ENCODE measurements at places on chromosomes 3 and 15. TPM values are rescaled to one million over a fixed set of nuclear protein-coding genes. Genes with fewer than 3 reads are reported as not detected.
A peak's percentile ranks its signal among the peaks of the same experiment; 100 is the strongest.

- DNase-seq: no peak
These were observed 26.2 kb downstream of the SLC12A8 start for GRCh38 chr3:125186261-125186787.

DAZL gene
- total RNA-seq: not detected

RASGRF1 gene
- not detected for total RNA-seq

DNA sequence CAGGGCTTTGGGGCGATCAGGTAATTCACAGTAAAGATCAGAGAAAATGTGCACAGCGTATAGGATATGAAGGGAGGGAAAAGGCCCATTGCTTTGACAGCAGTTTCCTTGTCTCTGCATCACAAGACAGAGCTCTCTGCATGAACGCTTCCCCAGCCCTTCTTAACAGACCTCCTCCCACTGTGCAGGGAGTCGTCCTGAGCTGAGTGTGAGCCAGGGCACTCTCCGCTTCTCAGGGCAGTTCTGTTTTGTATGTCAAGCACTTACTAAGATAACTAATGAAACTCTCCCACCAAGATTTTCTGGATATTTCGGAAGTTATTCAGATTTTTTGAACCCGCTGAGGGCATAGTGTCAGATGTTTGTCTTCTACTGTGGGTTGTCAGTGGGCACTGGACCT, 105.8 kb upstream of the C15orf61 start:
- DNase-seq: no peak

GRCh38 chr3:193148688-193149473, 92.1 kb upstream of the PLAAT1 start:
- no peak for DNase-seq

HYKK gene
- total RNA-seq: 4.1 TPM

DNA sequence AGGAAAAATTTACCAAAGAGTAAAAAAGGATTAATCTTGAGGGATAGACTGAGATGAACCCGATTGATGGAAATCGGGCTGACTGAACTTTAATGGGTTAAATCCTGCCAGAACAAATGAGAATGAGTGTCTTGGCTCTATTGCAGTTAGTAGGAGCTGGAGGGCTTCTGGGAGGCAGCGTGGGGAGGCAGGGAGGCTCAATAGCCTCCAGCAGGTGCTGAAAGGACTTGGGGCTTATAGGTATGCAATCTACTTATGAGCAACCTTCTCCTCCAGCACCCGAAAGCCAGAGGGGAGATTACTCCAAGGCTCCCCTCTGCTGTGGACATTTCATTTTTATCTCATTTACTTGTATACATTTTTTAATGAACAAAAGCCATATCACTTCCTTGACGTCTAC, 1.0 kb upstream of the CRYBG3 start:
- no peak for DNase-seq

ISLR2 gene
- total RNA-seq: not detected

GRCh38 chr3:51381333-51381705, 3.8 kb upstream of the MANF start:
- DNase-seq: no peak

DNA sequence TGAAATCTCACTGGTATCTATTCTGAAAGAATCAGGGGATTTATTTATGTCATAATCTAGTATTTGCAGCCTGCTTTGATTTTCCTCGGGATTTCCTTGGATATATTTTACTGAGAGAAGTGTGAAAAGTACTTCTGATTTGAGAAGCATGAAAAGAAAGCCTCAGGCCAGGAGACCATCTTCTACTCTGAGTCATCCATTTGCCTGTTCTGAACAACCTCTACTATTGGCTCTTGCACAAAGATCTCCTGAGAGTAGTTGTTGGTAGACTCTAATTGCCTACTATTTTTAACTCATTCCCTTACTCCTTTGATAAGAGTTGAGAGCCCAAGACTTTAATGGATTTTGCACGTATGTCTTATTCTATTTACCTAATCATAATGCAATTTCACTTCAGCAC, 318.9 kb downstream of the BCHE start:
- no peak for DNase-seq

- no peak for DNase-seq
These were observed 18.9 kb upstream of the RPL29 start for GRCh38 chr3:52014613-52015012.

HDAC11 gene
- total RNA-seq: 4.8 TPM

CLDN18 gene
- total RNA-seq: not detected

GRCh38 chr15:89352476-89352875, 17.9 kb upstream of the POLG start:
- no peak for DNase-seq

- no peak for DNase-seq
These were observed 2.9 kb downstream of the CCRL2 start for GRCh38 chr3:46409739-46410489.

DNA sequence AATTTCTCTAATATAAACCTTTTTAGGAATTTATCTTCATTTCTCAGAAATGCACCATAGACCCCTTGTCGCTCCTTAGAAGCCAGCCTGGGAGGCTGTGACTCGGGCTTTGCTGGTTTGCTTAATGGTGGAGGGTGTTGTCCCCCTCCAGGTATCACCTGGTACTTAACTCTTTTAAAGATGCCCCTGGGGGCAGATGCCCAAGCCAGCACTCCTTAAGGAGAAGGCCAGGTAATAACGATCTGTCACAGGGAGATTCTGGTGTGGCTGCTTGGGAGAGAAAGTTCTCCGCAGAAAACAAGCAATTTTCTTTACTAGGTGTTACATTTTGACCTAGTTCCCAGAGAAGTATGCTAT, 22.3 kb downstream of the EHD4 start:
- no peak for DNase-seq

DNA sequence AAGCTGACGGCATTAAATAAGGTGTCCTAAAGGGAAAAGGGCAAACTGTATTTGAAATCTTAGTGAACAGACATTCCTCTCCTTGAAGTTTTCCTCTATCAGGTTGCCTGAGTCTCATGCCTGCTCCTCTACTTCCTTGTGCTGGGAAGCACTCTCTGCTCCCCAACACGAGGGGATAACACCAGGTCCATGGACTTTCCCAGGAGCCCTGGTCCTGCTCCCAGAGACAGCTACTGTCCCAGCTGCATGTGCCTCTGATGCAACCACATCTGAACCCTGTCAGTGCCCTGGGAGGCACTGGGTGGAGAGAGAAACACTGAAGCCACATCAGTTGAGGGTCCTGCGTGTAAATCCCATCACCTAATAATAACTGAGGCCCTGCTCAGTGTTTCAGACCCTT, 7.4 kb downstream of the TLR9 start:
- DNase-seq: no peak

MLH1 gene
- total RNA-seq: 98.5 TPM

C3orf22 gene
- not detected for total RNA-seq

DNA sequence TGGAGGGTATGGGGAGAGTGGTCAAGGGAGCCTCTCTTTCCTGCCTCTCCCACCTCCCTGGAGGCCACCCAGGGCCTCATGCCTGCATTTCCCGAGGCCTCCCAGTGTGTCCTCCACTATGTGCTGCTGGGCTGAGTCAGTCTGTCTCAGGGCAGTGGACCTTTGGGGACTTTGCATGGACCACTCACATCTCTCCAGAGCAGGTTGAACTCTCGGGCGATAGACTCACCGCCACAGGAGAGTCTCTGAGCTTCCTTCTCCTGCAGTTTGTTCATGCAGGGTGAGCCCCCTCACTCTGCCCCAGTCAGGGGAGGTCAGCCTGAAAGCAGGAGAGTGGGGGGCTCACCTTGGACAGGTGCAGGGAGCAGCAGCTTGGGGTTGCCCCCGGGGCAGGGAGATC, 60.5 kb upstream of the SEC22A start:
- DNase-seq: no peak

ST3GAL6 gene
- total RNA-seq: not detected

- DNase-seq: no peak
These were observed 71.2 kb downstream of the FAM43A start for GRCh38 chr3:194756791-194757325.

- no peak for DNase-seq
These were observed 689.1 kb upstream of the LMCD1 start for GRCh38 chr3:7812490-7812889.

- peak; percentile 86 for DNase-seq
These were observed 175.0 kb upstream of the MCTP2 start for GRCh38 chr15:94056314-94056713.

- DNase-seq: no peak
These were observed 16.9 kb upstream of the RAB7A start for GRCh38 chr3:128709038-128709437.

DNA sequence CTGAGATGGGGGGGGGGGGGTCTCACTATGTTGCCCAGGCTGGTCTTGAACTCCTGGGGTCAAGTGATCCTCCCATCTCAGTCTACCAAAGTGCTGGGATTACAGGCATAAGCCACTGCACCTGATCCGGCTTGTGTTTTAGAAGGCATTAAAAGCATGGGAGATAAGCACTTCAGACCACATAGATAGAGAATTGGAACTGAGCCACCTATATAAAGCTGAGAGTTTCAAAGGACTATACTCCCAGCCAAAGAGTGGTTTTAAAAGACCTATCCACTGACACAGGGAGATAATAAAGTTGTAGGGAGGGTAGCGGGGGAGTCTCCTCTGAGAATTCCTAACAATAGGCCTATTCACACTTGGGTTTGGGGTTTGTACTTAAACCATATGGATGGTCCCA, 34.8 kb downstream of the DENND4A start:
- no peak for DNase-seq

PLSCR5 gene
- not detected for total RNA-seq

- DNase-seq: no peak
These were observed 4.9 kb upstream of the IQCF1 start for GRCh38 chr3:51908026-51908425.

- DNase-seq: no peak
These were observed 24.1 kb downstream of the EAF1 start for GRCh38 chr3:15451216-15452113.

RYR3 gene
- 7.9 TPM for total RNA-seq

- no peak for DNase-seq
These were observed 26.1 kb downstream of the GRK7 start for GRCh38 chr3:141789281-141789680.

DNA sequence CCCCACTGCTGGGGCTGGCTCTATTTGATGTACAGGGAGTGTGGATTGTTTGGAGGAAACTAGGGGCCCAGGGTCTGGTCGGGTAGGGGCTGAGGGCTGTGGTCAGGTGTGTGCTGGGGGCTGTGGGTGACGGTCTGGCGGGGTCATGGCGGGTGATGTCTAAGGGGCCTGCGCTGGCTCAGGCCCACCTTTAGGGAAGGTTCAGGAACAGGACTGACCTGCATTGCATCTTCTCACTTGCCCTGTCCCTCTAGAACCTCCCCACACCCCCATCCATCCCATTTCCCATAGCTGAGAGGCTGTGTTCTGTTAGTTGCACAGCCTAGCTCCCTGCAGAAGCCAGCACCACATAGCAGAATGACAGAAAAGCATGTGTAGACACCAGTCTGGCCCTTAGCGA, 39.1 kb downstream of the SCN5A start:
- DNase-seq: no peak

- DNase-seq: no peak
These were observed 118.5 kb downstream of the EEFSEC start for GRCh38 chr3:128271536-128272332.

TTBK2 gene
- 12.4 TPM for total RNA-seq

GPR171 gene
- not detected for total RNA-seq

DNA sequence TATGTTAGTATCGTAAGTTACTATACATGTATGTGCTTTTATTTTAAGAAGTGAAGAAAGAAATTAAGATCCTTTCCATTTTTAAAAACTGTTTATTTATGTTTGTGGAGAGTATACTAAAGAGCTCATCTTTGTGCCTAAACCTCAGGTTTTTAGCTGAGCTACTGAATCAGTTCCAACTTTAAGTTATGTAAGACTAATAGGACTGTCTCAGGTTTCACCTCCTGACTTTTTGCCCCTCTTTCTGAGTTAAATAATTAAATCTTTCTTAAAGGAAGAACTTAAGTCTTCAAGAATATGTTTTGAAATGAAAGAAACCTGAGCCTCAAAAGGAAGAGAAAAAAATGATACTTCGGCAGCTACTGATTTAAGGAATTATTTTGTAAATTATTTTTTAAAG, 2.6 kb downstream of the SLMAP start:
- no peak for DNase-seq

DNA sequence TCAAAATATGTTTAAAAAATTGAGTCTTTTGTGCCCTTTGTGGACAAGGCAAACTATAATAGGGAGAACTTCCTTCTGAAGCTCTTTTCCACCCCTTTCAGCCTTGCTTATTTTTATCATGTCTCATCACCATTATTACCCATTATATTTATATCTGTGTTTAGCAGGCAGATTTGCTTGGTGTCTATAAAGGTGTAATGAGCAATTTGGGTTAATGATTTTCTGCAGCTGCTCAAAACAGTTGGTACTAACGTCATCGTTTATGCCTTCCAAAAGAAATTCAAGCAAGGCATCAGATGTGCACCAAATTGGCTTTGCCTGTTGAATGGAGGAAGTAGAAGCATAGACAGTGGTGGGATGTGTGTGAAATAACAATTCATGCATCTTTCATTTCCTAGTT, 483.7 kb upstream of the SGO1 start:
- DNase-seq: no peak

Measured in SJSA1 (cell line).